GM18507 (cell line): ENCODE measurements at places on chromosomes 12 and 14.

- no peak for DNase-seq
Observed at GRCh38 chr14:22668863-22669262, 24.7 kb upstream of the OR6J1 start.

GRCh38 chr12:123530668-123531067 is 2.9 kb downstream of the RILPL1 start:
- DNase-seq, result no peak

GRCh38 chr12:442235-442884 is 17.4 kb upstream of the B4GALNT3 start:
- DNase-seq, result no peak

DNA sequence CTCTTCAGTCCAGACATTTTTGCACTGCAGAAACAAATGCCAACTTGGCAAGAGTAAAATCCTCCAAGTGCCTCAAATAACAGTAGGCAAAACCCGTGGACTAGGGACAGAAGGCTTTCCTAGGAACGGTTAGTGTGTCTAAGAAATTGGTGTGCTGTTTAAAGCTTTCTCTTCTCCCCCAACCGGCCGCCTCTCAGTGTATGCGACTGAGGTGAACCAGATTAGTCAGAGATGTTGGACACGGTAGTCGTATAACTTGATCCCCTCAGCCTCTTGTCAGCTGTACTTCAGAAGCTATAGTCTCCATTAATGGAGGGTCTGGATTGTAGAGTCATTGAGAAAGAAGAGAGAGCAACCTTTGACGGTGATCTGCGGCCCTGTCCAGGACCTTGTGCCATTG is 21.7 kb downstream of the PPFIBP1 start:
- DNase-seq, result no peak

DNA sequence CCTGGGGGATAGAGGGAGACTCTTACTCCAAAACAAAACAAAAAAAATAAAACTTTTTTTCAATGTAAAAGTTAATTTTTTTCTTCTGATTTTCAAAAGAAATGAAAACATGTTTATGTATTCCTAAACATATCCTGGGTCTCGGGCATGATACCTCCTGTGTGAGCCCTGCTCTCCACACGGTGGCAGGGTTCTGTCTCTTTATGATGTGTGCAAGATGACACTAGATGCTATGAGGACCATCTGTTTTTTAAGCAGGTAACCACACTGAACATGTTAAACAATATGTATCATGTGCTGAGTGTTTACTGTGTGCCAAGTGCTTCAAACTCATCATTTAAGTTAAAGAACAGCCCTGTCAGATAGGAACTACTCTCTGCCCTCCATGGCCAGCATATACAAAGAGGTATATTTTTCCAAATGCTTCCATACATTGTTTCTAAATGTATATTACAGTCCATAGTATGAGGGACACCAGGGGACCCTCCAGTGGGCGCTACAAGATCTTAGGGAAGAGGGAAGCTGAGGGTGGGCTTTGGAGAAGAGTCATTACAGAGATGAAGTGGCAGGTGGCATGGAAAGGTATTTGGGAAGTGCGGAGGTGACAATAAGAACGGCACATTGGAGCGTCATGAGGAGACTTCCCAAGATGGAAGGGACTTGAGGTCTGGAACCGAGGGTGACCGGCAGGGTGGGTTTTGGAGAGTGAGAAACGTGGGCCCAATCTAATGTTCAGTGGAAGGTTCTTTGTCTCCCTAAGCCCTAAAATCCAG is 28.5 kb downstream of the FOS start:
- no peak for DNase-seq

GRCh38 chr14:81176241-81176640 is 44.5 kb downstream of the GTF2A1 start:
- no peak for DNase-seq

DNA sequence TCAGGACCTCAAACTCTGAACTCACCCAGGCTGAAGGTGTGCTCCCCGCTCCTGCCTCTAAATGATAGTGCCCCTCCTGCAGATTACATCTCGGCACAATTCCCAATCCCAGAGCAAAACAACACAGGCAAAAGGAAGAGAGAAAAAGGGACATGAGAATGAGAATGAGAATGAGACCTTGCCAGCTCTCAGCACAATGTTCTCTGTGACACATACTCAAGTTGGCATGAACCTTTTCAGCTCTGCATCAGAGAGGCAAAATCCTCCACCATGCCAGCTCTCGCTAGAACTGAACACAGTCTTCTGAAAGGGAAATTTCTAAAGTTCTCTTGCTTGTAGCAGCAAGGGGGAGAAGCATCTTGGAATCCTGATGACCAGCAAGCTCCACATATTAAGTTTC is 84.6 kb downstream of the KSR2 start:
- DNase-seq, result no peak

- no peak for DNase-seq
Observed at GRCh38 chr12:100043631-100044030, 58.9 kb upstream of the ANKS1B start.

GRCh38 chr14:100288382-100289185 is 17.7 kb downstream of the SLC25A29 start:
- no peak for DNase-seq

DNA sequence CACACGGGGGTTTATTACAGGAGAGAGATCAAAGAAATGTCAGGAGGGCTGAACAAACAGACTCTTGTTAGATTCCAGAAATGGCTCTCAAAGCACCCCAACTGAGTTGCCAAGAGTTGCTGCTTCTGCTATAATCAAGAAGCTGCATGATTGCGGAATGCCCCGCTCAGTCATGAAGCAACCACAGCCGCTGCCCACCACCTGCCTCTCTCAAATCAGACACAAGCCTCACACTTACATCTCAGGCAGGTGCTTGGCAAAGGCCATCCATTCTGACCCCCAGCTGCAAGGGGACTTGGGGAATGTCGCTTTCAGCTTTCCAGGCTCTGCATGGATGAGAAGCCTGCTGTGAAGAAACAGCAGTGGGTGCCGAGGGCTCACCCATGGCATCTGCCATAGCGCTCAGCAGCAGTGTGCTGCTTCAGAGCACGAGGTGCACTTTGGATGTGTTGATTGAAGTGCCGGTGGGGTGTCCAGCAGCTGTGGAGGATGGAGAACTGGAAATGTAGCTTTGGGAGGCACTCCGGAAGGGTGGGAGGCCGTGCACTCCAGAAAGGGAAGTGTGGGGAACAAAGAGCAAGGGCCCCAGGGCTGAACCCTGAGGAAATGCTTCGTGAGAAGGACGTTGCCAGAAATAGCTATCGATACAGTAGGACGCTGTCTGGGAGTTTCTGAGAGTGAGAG is 37.7 kb downstream of the LRRC74A start:
- no peak for DNase-seq

GRCh38 chr14:53124786-53125185 is 28.3 kb downstream of the DDHD1 start:
- DNase-seq, result no peak

- DNase-seq, result no peak
Observed at GRCh38 chr14:46490238-46490685, 161.3 kb downstream of the RPL10L start.

DNA sequence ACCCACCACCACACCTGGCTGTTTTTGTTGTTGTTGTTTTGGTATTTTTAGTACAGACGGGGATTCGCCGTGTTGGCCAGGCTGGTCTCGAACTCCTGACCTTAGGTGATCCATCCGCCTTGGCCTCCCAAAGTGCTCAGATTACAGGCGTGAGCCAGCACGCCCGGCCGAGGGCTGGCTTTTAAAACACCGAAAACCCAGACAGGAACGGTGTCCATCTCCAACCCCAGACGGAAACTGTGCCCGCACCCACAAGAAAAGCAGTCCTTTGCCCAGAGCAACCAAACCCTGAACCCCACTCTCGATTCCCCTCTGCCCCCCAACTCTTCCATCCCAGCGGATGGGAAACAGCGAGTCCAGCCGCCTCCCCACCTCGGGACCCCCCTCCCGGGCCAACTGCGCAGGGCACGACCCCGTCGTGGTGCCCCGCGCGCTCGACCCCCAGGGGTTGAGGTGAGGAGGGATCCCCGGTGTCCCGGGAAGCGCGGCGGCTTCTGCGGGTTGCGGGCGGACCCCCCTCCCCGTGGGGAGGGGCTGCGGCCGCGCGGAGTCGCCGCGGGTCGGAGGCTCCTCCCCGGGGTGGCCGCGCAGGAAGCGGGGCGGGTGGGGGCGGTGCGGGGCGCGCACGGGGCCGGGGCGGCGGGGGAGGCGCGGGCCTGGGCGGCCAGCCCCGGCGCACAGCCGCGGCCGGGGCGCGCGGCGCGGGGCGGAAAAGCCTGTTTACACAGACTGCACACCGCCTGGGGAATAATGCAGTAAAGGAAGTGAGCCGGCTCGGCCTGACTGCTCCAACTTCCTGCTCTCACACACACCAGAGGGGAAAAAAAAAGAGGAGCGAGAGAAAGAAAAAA is at the start of gene ELK3:
TSS of gene ELK3 (plus strand) at position 651 of the 851 bp plus-strand sequence.
- peak; percentile 48 for DNase-seq

DNA sequence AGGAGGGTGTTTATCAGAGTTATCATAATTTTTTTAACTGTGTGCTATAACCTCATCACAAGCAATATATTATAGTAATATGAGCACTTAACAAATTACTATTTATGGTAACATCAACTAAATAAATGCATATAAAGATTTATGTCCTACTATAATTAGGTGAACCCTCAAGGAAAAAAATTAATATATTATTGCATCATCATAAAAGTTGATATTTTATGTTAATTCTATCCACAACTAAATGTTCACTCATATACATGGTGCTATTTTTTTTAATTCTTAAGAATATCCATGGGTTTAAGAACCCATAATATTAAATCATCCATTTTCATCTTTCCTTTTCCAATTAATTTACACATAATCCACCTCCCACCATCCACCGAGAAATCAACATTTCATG is 506.0 kb upstream of the USP15 start:
- DNase-seq, result no peak

- DNase-seq, result no peak
Observed at GRCh38 chr12:57755454-57756372, 810 bp downstream of the MARCHF9 start.

DNA sequence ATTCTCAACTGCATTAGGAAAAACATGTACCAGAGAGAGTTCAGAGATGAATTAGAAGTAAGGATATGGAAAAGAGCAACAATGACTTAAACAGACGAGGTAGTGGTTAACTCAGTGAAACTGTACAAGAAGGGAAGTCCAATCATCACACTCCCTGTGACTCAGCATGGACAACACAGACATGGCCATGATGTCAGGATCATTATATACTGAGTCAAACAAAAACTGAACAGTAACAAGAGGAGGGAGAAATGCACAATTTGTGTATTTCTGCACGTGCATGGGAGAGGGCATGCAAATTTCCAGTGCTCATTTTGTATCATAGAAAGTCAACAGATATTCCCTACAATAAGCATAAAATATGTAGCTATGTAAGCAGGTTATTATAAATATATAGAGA is 1037.8 kb downstream of the BCL11B start:
- no peak for DNase-seq

- DNase-seq, result no peak
Observed at GRCh38 chr12:32070370-32070769, 36.3 kb upstream of the BICD1 start.

DNA sequence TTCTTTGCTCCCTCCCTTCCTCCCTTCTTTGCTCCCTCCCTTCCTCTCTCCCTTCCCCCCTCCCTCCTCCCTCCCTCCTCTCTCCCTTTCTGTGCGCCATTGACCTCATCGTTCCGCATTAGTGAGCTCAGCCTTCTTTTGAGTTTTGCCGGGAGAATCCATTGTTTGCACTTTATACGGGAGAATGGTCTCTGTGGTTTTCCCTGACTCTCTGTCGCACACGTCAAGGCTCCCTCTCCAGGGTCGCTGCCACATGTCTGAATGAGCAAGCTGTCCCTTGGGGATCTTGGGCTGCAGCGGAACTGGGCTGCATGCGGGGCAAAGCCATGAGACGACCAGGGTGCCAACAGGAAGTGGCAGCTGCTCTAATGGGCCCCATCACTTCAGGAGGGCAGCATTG is 118.5 kb downstream of the GLT1D1 start:
- no peak for DNase-seq

DNA sequence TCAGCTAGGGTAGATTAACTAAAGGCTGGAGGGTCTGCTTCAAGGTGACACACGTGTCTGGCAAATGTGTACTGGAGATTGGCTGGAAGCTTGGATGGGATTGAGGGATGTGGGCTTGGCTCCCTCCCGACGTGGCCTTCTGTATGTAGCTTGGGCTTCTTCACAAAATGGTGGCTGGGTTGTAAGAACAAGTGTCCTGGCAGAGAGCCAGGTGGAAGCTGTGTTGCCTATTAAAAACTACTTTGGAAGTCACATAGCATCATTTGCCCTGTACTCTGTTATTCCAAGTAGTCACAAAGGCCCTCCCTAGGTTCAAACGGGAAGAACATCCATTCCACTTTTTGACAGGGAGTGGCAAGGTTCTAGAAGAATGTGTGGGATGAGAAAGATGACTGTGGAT is 174.1 kb upstream of the PRICKLE1 start:
- no peak for DNase-seq

GRCh38 chr12:15862840-15863239 is 19.3 kb upstream of the STRAP start:
- DNase-seq, result no peak

DNA sequence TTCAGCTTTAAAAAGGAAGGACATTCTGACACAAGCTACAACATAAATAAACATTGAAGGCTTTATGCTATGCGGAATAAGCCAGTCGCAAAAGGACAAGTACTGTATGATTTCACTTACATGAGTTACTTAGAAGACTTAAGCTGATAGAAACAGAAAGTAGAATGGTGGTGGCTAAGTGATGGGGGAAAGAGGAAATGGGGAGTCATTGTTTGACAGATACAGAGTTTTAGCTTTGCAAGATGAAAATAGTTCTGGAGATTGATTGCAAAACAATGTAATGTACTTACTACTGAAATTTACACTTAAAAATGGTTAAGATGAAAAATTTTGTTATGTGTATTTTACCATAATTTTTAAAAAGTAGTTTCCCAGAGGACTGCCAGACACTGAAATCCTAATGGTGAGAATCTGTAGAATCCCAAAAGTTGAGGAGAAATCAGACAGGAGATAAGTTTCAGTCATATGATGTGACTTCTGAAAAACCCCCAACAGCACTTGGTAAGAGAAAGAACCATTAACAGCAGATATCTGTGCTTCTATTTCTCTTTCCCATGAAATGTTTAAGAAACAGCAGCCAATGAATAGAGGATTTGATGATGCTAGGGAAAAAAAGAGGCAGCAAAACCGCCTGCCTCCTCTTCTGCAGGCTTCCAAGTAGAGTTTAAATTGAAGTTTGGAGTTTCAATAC is 16.6 kb upstream of the CLEC2A start:
- DNase-seq, result no peak

- no peak for DNase-seq
Observed at GRCh38 chr12:11822081-11822834, 172.8 kb downstream of the ETV6 start.

DNA sequence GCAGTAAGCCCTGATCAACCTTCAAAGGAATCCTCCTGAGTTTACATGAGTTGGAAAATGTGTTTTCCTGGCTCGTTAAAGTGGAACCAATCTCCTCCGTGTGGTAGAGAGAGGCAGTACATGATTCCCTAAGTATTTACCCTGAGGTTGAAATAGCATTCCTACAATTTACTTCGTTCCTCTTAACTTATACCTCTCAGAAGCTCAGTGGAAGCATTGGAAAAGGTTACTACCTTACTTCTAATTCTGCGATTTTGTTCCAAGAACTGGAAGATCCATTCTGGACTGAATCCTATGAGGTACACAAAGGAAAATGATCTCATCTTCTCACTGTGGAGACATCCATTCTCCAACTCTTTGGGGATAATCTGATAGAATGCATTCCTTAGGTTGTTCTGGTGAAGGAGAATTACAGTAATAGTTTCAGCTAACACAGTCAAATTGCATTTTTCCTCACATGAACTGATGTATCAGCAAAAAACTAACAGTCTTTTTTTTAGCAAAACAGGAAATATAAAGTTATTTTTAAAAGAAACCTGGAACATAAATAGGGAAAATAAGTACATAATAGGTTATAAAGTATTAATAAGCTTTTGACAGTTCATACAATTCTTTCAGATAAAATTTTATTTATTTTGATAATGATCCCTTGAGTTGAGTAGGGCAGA is 475.6 kb downstream of the PDZRN4 start:
- DNase-seq, result no peak
